ENCODE measurements at places on chromosomes 1 and 21. TPM values are rescaled to one million over a fixed set of nuclear protein-coding genes. Genes with fewer than 3 reads are reported as not detected.

CDK18 gene
- 1.1 TPM for total RNA-seq

RSPH1 gene
- total RNA-seq, result 0.63 TPM

MROH9 gene
- not detected for total RNA-seq

PDPN gene
- not detected for total RNA-seq

CHI3L1 gene
- not detected for total RNA-seq

HFM1 gene
- total RNA-seq, result 0.09 TPM

DIO1 gene
- not detected for total RNA-seq

AADACL4 gene
- not detected for total RNA-seq

CA6 gene
- not detected for total RNA-seq

TEDDM1 gene
- total RNA-seq, result not detected

HP1BP3 gene
- 122 TPM for total RNA-seq

REN gene
- not detected for total RNA-seq

ADGRL2 gene
- total RNA-seq, result 15.3 TPM

KTI12 gene
- 19.4 TPM for total RNA-seq

Measured in A549 treated with DMSO at 1 μM for 4 hours (cell line).